ENCODE measurements at places on chromosomes 4 and X.

DNA sequence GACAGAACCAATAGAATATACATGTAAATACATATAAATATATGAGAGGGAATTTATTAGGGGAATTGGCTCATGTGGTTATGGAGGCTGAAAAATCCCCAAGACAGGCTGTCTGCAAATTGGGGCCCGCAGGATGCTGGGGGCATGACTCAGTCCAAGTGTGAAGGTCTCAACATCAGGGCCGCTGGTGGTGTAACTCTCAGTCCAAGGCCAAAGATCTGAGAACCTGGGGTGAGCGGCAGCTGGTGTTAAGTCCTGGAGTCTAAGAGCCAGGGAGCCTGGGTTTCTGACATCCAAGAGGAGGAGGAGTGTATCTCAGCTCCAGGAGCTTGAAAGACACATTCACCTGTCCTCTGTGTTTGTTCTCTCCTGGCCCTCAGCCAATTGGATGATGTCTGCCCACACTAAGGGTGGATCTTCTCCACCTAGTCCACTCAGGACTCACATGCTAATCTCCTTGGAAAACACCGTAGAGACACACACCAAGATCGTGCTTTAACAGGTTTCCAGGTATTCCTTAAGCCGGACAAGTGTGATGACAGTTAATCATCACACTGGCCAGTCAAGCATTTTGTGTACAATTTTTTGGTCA lies 28.9 kb downstream of the TIGD2 start:
- H3K4me1 ChIP-seq, result no peaks in the 10 kb centered on the region
- DNase-seq, result no peak
- H3K4me3 ChIP-seq, result no peak overlapping the region
- no peak overlapping the region for H3K27ac ChIP-seq

- H3K4me3 ChIP-seq, result no peak overlapping the region
- H3K4me1 ChIP-seq, result peaks cover 17% of the 10 kb centered on the region
- DNase-seq, result no peak
- H3K27me3 ChIP-seq, result no peaks in the 10 kb centered on the region
- H3K36me3 ChIP-seq, result peaks cover 13% of the 10 kb centered on the region
Observed at GRCh38 chr4:1937550-1937949, 66.4 kb downstream of the NSD2 start.

- H3K36me3 ChIP-seq, result no peaks in the 10 kb centered on the region
- no peak for DNase-seq
- no peaks in the 10 kb centered on the region for H3K27me3 ChIP-seq
Observed at GRCh38 chr4:115058533-115058932, 54.9 kb downstream of the NDST4 start.

DNA sequence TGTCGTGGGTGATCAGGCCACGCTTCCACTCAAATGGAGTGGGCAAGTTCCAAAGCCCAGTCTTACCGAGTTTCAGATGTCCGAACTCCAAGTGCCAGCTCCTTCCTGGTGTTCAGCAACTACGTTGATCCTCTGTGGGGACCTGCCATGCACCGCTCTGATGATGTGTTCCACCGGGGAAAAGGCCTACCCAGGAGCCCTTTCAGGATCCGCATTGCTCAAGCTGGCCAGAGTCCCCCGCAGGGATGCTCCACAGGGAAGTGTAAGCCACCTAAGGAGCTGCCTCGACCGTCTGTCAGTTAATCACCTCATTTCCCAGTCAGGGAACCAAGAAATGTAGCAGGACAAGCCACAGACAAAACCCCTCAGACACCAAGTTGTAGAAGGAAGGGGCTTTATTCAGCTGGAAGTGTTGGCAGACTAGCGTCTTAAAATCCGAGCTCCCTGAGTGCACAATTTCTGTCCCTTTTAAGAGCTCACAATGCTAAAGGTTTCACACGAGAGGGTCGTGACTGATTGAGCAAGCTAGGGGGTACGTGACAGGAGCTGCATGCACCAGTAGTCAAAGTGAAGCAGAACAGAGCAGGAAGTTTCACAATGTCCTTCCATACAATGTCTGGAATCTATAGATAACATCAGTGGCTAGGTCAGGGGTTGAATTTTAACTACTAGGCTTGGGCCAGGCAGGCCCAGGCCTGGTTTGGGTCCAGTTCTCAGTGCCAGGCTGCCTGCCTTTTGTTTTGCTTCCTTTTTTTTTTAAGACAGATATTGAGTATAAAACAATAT lies 126.2 kb upstream of the ZDHHC15 start:
- H3K4me3 ChIP-seq, result no peak overlapping the region

DNA sequence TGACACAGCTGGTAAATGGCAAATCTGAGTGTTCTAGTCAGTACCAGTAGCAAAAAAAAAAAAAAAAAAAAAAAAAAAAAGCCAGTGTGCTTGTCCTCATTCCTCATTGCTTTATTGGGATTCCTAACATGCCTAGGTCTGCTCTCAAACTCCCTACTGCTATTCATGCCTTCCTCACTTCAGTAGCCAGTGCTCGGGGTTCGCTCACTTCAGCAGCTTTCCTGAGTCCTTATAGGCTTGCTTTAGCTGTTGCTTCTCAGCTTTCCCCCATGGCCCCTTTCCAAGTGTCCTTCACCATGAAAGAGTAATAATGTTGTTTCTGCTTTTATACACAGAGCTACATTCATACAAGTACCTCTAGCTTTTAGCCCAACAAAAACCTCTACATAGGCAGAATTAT lies 30.8 kb downstream of the SLITRK2 start:
- no peak for DNase-seq
- no peaks in the 10 kb centered on the region for H3K4me1 ChIP-seq
- no peak overlapping the region for H3K27ac ChIP-seq
- H3K36me3 ChIP-seq, result no peaks in the 10 kb centered on the region
- no peak overlapping the region for H3K4me3 ChIP-seq
- H3K27me3 ChIP-seq, result no peaks in the 10 kb centered on the region

GRCh38 chrX:42680666-42681065 lies 97.3 kb downstream of the PPP1R2C start:
- H3K36me3 ChIP-seq, result no peaks in the 10 kb centered on the region
- H3K4me1 ChIP-seq, result no peaks in the 10 kb centered on the region
- H3K27me3 ChIP-seq, result no peaks in the 10 kb centered on the region
- no peak overlapping the region for H3K27ac ChIP-seq

DNA sequence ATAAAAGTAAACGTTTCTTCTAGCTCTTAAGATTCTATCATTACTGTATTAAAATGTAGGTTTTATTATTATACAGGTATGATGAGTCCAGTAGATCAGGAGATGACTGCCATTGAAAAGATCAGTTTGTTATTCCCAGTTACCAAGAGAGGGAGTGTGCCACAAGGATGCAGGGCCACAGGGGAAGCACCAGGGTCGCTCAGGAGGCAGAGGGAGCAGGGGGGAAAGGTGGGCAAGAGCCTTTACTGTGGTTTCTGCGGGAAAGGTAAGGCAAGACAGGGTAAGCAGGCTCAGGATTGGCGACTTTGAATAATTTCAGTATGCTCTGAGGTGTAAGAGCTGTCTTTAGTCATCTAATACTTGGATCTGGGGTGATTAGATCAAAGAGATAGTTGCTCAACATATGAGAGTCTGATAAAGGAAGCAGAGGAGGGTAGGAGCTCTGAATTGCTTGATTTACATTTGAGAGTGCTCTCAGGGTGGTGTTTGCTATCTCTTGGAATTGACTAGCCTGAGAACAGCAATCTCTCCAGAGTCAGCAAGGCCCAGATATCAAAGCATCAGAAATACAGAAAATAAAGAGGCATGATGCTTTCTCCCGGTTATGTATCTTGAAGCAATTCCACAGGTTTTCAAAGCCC lies 86.0 kb downstream of the NDST3 start:
- no peaks in the 10 kb centered on the region for H3K36me3 ChIP-seq
- no peaks in the 10 kb centered on the region for H3K27me3 ChIP-seq
- H3K27ac ChIP-seq, result no peak overlapping the region
- no peak for DNase-seq

- peak; percentile 62 for DNase-seq
- H3K4me1 ChIP-seq, result no peaks in the 10 kb centered on the region
- no peaks in the 10 kb centered on the region for H3K27me3 ChIP-seq
- H3K27ac ChIP-seq, result no peak overlapping the region
- H3K4me3 ChIP-seq, result no peak overlapping the region
Observed at GRCh38 chr4:158630893-158631292, 40.8 kb downstream of the C4orf46 start.

DNA sequence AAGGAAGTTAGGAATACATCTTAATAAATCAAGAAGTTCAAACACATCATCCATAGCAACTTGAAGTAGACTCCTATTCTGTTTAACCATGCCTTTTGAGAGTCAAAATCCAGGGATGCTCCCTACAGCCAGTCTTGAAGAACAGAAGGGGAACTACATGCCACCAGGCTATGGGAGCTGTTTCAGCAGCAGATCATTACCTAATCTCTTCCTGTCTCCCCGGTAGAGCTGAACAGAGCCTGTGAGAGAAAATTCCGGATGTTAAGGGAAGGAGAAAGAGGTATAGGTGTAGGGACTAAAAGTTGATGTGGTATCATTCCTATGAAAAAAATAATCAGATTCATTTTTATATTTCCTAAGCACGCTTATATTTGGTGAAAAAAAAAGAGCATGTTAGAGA lies 352.2 kb downstream of the SPRY1 start:
- no peaks in the 10 kb centered on the region for H3K36me3 ChIP-seq
- no peaks in the 10 kb centered on the region for H3K27me3 ChIP-seq
- H3K4me1 ChIP-seq, result no peaks in the 10 kb centered on the region
- H3K4me3 ChIP-seq, result no peak overlapping the region

GRCh38 chr4:65868096-65868824 lies 198.0 kb upstream of the EPHA5 start:
- H3K4me1 ChIP-seq, result no peaks in the 10 kb centered on the region
- no peak for DNase-seq
- no peaks in the 10 kb centered on the region for H3K36me3 ChIP-seq
- H3K27ac ChIP-seq, result no peak overlapping the region
- H3K27me3 ChIP-seq, result no peaks in the 10 kb centered on the region

DNA sequence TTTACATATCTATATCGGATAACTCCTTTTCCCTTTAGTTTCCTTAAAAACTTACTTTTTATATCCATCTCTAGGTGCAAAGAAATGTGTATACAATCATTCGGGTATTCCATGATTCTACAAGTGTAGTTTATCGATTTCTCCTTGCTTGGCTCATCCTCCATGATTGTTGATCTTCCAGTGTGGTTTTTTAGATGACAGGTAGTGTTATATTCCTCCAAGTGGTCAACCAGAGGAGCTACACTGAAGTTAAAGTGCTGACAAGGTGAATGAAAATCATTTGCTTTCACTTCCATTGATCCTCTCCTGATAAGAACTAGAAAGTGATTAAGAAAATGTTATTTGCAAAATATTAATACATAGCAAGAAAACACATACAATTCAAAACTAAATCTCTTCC lies 38.5 kb downstream of the TMEM156 start:
- H3K36me3 ChIP-seq, result no peaks in the 10 kb centered on the region
- no peaks in the 10 kb centered on the region for H3K27me3 ChIP-seq
- H3K27ac ChIP-seq, result no peak overlapping the region
- no peak for DNase-seq
- no peak overlapping the region for H3K4me3 ChIP-seq

DNA sequence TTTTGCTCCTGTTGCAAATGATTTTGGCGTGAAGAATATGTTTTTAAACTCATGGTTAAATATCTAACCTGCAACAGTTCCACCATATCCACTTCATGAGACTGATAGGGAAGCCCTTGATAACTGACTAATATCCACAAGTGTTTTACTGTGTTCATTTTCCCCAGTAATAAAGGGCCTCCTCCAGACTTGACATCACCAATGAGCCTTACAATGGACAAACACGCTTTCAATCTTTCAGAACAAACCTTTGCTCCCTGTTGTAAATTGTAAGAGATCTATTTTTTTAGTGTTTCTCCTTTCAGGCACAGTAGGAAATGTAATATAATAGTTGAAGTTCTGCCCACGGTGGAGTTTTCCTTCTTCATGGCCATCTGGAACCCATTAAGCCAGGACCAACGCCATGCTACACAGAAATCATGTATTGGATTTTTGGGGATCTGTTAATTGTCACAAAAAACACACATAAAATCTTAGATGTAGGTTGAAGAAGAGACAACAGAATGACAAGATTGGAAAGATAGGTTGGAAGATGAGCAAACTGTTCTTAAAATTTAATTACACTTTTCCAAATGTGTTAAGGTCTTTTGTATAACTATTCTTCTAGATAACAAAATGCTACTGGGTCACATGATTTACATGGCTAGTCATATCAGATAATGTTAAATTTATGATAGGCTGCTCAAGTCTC lies 1030.1 kb downstream of the FSTL5 start:
- H3K4me3 ChIP-seq, result no peak overlapping the region
- no peaks in the 10 kb centered on the region for H3K4me1 ChIP-seq
- no peaks in the 10 kb centered on the region for H3K27me3 ChIP-seq
- H3K36me3 ChIP-seq, result no peaks in the 10 kb centered on the region

- no peaks in the 10 kb centered on the region for H3K36me3 ChIP-seq
- no peaks in the 10 kb centered on the region for H3K27me3 ChIP-seq
- H3K27ac ChIP-seq, result no peak overlapping the region
- H3K4me3 ChIP-seq, result no peak overlapping the region
- no peaks in the 10 kb centered on the region for H3K4me1 ChIP-seq
Observed at GRCh38 chr4:39134683-39135306, 47.5 kb upstream of the WDR19 start.

DNA sequence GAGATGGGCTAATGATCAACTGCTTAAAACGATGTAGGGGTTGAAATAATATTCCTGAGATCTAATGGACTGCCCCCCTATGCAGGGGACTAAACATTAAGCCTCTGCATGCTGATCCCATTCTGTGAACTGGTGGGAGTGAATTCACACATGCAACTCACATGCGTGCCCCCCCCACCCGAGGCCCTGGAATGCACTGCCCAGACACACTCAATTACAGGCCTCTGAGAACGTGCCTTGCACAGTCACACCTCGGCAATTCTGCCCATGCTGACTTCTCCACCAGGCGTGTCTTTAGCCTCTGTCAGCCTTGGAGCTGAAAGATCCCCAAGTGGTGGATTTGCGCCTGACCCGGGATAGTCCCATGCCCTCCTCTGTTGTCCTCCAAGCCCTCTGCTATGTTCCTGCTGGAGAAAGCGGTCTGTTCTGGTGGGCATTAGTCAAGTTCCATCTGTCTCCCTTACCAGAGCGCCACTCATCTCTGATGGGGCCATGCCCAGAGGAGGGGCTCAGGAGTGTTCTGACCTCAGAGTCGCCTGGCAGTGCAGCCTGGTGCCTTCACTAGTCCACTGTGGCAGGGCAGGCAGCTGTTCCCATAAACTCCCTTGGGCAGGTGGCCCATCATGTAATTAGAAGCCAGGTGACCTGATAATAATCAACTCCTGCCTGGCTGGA lies 86.5 kb downstream of the DRD5 start:
- no peak overlapping the region for H3K27ac ChIP-seq
- no peaks in the 10 kb centered on the region for H3K4me1 ChIP-seq
- no peaks in the 10 kb centered on the region for H3K36me3 ChIP-seq
- no peak for DNase-seq
- no peaks in the 10 kb centered on the region for H3K27me3 ChIP-seq

GRCh38 chrX:25028726-25029125 lies 13.0 kb upstream of the ARX start:
- no peak overlapping the region for H3K27ac ChIP-seq
- peaks cover 22% of the 10 kb centered on the region for H3K27me3 ChIP-seq
- no peak overlapping the region for H3K4me3 ChIP-seq
- H3K36me3 ChIP-seq, result no peaks in the 10 kb centered on the region

Data from endothelial cell of umbilical vein (primary cell).